ENCODE measurements at places on chromosomes 11 and 22.

- no peak for DNase-seq
Measured at GRCh38 chr11:6667733-6668374, 12.2 kb upstream of the DCHS1 start.

- no peak for DNase-seq
Measured at GRCh38 chr11:47510209-47510608, 42.7 kb downstream of the CELF1 start.

DNA sequence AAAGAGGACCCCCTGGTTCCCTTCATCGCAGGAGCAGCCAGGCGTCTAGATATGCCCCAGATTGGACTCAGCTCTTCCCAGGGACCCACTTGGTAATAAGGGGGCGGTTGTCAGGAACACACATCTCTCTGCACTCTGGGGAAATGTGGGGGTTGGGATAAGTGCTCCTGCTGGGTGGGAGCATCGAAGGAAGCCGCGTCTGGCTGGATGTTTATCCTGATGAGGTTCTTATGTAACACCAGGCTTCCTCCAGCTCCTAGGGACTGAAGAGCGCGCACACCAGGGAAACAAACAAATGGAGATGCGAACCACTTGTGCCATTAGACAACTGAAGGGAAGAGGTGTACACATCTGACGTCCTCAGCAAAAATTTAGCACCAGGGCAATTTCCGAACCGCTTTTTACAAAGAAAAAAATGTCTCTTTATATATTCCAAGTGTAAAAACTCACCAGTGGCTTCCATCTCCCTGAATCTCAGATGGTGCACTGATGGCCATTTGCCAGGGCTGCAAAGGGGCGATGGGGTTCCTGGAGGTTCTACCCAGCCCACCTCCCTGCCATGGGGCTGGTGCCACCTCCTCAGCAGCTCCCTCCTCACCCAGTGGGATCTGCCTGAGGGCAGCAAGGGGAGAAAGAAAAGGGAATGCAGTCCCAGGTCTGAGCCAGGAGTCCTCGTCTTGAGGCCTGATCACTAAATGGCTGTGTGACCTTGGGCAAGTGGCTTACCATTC lies 89.4 kb downstream of the PKNOX2 start:
- no peak for DNase-seq

GRCh38 chr11:104995001-104995408 lies 26.6 kb upstream of the CASP4 start:
- DNase-seq, result peak; percentile 73

DNA sequence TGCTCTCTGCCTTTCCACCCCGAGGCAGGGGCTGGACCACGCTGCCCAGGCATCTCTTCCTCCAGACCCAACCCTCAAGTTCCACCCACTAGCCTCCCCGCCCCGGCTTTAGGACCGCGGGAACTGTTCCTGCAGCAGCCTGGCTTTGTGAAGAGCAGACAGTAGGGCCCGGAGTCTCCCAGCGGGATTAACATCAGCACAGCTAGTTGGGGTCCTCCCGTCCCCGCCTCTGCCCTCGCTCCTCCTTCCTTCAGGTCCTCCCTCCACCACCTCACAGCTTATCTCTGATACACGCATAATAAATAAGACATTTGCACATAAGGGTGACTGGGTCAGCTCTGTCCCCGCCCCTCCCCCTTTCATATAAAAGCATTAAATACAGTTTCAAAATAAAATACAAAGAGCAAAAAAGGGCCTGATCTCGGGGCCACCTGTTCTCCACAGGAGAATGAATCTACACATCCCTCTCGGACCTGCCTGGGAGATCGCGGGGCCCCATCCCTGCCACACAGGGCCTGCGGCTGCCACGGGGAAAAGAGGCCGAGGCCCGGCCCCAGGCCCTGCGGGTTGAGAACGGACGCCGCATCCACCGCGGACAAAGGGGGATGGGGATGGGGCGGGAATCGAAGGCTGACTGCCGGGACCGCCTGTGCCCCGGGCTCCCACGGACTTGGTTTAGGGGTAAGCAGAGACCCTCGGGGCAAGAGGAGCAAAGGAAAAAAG lies 6.5 kb downstream of the ZFTA start:
- DNase-seq, result no peak

- DNase-seq, result peak; percentile 9
Measured at GRCh38 chr22:41596776-41597634, 7.4 kb upstream of the PMM1 start.

DNA sequence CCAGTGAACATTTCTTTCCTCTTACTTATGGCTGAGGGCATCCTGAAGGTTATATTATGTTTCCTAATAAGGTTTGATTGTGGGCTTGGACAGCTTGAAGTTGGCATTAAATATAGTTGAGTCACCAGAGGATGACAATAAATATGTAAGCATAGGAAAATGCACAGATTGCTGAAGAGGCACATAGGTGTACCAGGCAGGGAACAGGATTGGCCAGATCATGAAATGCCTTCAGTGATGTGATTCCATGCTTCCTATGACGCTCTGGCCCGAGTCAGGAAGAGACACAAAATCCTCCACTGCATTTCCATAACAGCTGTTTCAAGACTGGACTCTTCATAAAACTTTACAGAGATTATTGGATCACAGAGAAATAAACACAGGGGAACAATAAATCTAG lies 41.4 kb upstream of the SYN3 start:
- DNase-seq, result no peak

DNA sequence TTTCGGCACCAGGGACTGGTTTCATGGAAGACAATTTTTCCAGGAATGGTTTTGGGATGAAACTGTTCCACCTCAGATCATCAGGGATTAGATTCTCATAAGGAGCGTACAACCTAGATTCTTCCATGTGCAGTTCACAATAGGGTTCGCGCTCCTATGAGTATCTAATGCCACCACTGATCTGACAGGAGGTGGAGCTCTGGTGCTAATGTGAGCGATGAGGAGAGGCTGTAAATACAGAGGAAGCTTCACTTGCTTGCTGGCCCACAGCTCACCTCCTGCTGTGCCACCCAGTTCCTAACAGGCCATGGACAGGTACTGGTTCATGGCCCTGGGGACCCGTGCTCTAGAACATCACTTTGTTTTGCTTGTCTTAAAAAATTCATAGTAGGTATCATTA lies 41.8 kb upstream of the AMPD3 start:
- DNase-seq, result no peak

- no peak for DNase-seq
Measured at GRCh38 chr11:60756307-60757032, at the start of gene MS4A15. Gene MS4A15 (plus strand): TSS chr11:60756867. CDS start chr11:60763734, 6,867 bp downstream.

DNA sequence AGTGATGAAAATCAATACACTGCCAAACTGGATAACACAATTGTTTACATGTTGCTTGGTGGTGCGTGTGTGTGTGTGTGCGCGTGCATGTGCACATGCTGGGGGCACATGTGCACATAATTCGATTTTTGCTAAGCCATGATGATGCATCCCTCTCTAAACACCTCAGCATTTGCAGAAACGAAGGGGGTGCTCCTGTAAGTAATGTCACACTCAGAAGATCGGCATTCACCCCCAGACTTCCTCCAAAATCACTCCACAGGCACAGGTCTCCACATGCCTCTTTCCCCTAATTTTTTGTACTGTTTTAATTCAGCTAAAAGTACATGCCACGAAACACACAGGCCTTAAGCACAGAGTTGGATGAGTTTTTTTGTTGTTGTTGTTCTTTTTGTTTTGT lies 341.5 kb downstream of the SHANK2 start:
- no peak for DNase-seq

- no peak for DNase-seq
Measured at GRCh38 chr22:40383905-40384304, 13.5 kb downstream of the SGSM3 start.

DNA sequence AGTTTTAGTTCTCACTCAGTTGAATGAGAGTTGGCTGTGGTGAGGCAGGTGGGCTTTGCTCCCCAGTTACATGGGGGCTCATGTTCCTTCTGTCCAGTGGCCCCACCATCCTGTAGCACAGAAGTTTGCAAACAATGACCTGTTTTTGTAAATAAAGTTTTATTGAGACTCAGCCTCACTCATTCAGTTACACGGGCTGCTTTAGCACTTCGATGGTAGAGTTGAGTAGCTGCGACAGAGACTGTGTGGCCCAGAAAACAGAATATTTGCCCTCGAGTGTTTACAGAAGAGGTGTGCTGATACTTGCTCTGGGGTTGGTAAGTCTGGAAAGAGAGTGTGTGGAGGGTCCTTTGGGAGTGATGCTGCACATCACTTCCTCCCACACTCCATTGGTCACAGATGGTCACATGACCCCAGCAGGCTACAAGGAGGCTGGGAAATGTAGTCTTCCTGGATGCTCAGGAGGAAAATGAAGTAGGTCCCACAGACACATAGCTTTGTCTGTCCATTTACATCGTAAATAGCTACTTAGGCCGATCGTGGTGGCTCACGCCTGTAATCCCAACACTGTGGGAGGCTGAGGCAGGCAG lies 34.6 kb downstream of the IFT27 start:
- DNase-seq, result no peak

GRCh38 chr11:67572747-67573419 lies 10.7 kb upstream of the GSTP1 start:
- peak; percentile 59 for DNase-seq

GRCh38 chr11:77411137-77411707 lies 62.7 kb downstream of the PAK1 start:
- no peak for DNase-seq

- no peak for DNase-seq
Measured at GRCh38 chr11:102788334-102788995, 8.0 kb upstream of the MMP10 start.

- no peak for DNase-seq
Measured at GRCh38 chr22:48804811-48805301, 1022.8 kb downstream of the BRD1 start.

DNA sequence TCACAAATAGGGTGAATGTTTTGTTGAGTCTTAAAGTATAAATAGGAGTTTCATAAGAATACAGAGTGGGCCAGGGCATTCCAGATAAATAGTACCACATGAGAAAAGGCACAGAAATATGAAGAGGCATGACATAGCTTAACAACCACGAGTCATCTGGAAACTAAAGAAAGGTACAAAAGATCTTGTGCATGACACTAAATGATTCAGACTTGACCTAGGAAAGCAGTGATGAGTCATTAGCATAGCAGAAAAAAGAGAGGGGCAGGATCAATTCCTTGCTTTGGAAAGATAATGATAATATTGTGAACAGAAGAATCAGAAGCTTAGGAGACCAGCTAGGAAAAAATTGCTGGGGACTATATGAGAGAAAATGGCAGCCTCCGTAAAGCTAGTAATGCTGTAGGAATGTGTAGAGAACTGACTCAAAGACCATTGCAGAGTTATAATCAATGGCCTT lies 47.6 kb upstream of the FIBIN start:
- DNase-seq, result no peak

DNA sequence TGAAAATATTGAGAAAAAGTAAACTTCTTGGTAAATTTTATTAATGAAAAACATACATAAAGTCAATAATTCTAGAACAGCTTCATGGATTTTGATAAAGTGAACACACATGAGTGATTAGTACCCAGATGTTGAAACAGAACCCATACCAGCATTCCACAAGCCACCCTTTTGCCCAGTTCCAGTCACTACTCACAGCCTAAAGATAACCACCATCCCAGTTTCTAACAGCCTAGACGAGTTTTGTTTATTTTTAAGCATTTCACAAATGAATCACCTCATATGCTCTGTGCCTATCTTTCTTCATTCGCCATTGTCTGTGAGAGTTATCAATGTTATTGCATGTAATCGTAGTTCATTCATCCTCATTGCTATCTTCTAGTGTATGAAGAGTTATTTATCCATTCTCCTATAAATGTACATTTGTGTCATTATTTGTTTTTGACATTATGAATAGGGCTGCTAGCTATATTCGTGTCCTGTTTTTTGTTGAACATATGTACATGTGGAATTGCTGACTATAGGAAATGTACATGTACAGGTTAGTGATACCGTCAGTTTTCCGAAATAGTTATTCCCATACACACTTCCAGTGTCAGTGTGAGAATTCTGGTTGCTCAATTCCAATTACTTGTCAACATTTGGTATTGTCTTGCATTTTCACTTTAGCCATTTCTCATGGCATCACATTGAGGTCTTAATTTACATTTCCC lies 44.5 kb upstream of the TEAD1 start:
- no peak for DNase-seq

DNA sequence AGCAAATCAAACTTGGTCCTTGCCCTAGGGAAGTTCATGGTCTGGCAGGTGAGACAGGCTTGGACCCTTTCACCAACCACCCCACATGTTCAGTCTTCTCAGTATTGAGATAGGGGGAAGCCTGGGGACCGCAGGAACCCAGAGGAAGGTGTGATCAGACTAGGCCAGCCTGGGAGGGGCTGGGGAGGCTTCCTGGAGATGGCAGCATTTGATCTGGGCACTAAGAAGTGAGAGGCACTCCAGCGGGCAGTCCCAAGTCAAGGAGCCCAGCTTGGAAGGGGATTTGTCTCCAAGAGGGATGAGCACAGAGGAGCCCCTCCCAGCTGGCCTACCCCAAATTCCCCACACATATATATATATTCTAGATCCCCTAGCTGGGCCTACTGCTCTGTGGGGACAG lies 5.4 kb downstream of the LRRC32 start:
- DNase-seq, result no peak

GRCh38 chr11:80282643-80283042 lies 841.8 kb upstream of the TENM4 start:
- no peak for DNase-seq

DNA sequence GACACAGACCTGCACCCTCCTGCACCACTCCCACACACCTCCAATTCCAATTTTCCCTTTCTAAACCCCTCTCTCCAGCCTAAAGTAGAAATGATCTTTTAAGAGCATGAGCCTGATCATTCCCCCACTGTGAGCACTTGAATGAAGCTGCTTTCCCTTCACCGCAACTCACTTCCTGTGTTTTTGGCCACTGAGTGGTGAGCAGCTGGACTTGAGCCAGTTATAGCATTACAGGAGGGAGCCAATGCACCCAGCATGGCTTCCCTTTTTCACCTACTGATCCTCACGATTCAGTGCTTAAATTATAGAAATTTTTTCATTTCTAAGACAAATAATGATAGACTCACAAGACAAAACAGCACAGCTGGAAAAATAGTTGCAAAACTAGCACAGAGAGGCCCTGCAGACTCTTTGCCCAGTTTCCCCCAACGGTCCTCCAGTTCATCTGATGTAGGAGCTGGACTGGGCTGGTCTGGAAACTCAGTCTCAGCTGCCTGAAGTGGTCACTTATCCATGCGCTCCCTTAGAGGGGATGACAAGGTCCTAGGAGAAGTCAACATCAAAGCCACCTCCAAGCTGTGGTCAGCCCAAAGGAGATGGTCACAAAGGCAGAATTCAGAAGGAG lies 9.7 kb upstream of the APOL4 start:
- no peak for DNase-seq

DNA sequence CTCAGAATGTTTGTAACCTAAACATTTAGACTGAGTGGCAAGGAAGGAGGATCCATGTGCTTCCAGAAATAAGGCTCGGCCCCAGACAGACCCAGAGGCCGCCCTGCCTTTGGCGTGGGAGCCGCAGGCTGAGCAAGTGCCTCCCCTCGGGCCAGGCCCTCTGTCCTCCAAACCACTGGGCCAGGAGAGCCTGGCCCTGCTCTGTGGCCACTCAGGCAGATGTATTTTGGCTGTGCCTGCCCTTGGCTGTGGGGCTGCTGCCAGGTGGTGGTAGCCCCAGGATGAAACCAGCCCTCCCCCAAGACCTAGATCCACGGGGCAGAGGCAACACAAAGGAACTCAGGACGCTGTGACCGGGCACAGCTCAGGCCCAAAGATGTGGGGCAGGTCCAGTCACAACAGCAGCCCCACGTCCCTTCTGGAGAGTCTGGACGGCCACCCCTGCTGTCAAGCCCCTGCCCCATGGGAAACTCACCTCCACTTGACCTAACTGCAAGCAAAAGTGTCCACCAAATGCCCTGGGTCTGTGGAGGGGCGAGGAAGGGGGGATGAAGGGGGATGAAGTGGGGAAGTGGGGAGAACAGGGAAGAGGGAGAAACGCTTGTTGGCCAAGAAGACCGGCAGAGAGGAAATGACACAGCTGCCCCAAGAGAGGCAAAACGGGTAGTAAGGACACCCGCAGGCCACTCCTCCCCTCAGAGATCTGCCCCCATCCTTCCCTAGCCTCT lies 24.0 kb downstream of the PISD start:
- no peak for DNase-seq

All from NCI-H510A (cell line).